ENCODE measurements at places on chromosomes 4 and X. TPM values are rescaled to one million over a fixed set of nuclear protein-coding genes. Genes with fewer than 3 reads are reported as not detected.

Gene NOCT
- 12.2 TPM for total RNA-seq

Gene S100G
- not detected for total RNA-seq

Gene FAM199X
- 9.1 TPM for total RNA-seq

- DNase-seq, result no peak
These were observed 194.0 kb upstream of the BOD1L1 start for GRCh38 chr4:13821522-13821921.

GRCh38 chr4:43351970-43352806 is 459.7 kb downstream of the GRXCR1 start:
- no peak for DNase-seq

All from activated CD4-positive, alpha-beta memory T cell treated with anti-CD3 and anti-CD28 coated beads for 36 hours (primary cell).